Mesenteric fat pad (tissue), 1 donor: ENCODE measurements at places on chromosomes 7 and 10. TPM values are rescaled to one million over a fixed set of nuclear protein-coding genes. Genes with fewer than 3 reads are reported as not detected.

DNA sequence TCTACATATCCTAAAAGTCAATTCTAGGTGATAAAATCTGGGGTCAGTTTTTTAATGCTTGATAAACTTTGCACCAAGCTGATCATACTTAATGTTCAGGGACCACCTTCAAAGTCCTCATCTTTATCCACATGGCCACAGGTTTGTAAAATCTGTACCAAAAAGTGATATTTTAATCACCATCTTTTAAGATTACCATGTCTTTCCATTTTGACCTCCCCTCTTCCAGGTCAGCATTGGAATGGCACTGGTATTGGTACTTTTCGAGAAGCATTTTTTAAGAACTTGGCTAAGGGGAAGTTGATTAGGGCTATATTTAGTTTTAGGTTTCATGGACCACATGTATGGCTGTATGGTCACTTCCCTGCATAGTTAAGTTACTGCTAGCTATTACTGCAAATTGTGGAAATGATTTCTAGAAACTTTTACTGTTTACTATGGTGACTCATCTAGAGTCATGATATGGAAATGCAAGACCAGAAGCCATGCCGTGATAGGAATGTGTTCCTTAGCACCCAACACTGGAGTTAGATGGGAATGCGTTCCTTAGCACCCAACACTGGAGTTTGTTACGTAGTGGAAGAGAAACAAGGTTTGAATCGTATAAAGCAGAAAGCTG, 50.8 kb upstream of the ABLIM1 start:
- DNase-seq, result no peak

DNA sequence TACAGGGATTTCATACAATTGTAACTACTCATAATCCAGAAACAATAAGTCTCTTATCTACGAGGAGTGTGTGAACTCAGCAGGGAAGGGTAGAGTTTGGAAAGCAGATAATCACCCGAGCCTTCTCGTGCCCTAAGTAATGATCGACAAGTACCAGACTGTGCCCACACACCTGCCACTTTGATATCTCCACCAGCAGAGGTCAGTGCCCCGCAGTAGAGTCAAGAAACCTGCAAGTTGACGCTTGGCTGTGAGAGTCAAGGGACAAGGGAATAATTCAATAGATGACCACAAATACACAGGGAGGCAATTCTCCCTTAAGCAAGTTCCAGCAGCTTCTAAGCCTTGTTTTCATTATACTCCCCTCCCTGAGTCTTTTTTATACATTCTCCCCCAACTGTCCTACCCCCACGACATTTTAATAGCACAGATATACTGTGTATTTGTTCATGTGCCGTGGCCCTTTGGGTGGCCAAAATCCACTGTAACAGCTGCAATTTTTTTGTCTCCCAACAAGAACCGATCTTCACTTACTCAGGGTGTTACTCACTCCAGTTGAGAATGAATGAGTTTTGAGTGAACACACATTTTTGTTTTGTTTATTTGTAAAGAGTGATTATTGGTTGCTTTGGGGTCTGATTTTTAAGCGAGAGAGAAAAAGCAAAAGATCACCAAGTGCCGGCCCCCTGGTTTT, 106.9 kb upstream of the RHEB start:
- DNase-seq, result no peak

DNA sequence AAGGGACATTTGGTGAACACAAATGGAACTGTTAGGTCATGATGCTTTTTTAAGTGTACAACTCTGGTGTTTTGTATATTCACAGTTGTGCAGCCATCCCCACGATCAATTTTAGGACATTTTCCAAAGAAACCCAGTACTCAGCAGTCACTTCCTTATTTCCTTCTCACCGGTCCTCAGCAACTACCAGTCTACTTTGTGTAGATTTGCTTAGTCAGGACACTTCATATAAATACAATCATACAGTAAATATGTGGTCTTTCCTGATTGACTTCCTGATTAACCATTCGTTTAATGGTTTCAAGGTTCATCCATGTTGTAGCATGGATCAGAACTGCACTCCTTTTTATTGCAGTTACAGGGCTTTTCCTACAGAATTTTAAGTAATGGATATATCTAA, 14.4 kb downstream of the SGPL1 start:
- DNase-seq, result no peak

- no peak for DNase-seq
Measured at GRCh38 chr10:114808982-114809381, 12.6 kb upstream of the FHIP2A start.

DNA sequence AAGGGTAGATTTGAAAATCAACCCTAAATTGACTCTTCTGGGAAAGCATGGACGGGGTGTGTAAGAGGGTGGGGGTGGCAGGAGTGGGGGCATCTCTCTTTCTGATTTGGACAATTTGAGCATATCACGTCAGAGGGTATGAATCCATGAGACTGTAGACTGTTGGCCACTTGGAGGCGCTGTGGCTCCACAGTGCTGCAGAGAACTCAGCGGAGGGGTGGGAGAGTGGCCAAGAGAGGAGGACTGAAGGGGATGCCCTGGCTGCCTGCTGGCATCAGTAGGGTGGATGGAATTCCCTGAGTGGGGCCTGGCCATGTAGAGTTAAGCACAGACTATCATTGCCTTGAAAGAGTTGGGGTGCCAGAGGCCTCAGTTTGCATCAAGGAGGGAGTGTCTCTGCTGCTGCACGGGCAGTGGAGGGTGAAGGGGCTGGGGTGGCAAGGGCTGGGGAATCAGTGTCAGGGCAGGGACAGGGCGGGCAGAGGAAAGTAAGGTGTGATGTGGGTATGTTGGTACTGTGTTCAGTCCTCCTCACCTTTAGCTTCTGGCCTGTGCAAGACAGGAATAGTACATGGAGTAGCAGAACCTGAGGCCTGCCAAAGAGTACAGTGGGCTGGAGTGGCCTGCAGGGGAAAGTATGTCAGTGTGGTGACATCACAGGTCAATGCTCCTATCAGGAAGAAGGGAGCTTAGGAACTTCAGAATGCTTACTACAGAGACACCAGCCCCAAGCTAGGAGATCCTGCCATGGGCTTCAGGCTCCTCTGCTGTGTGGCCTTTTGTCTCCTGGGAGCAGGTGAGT, 133.5 kb upstream of the PRSS58 start:
- DNase-seq, result no peak

DNA sequence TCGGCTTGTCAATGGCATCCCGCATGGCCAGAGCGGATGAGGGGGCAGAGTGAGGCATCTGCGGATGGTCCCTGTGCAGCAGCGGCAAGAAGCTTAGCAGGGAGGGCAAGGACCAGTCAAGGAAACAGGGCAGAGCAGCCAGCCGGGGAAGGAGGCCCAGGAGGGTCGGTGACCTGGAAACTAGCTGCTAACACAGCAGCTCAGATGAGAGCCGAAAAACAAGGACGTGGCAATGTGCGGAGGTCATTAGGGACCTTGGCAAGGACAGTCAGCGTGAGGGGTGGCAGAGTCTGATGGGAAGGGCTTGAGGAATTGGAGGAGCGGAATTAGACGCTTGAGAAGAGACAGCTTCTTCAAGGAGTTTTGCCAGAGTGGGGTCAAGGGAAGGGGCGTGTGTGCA, 20.1 kb upstream of the SH2B2 start:
- DNase-seq, result no peak

DNA sequence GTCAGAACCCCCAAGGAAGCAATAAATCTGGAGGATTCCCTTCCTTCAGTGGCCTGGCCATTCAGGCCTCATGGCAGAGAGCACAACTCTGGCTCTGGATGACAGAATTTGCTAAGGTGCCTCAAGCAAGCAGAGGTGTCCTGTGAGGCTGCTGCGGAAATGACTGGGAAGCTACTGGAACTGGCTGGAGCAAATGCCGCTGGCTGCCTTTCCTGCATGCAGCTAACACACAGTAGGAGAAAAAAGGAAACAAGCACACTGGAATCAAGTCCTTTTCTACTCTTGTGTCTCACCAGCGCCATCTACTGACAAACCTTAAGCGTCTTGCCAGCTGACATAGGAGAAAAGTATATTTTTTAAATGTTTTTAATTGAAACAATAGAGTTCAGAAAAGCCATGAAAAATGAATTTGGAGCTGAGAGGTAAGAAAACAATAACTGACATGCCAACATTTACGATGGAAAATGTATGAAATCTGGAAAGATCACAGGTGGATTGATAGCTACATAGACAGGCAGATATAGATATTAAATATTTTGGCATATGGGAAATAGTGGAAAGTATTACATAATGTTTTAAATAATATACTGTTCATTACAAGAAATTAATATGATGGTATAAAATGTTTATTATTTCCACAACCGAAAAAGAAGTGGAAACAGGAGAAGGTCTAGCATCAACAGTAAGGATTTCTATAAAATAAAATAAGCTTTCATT, 951.6 kb downstream of the ANKRD7 start:
- no peak for DNase-seq

DNA sequence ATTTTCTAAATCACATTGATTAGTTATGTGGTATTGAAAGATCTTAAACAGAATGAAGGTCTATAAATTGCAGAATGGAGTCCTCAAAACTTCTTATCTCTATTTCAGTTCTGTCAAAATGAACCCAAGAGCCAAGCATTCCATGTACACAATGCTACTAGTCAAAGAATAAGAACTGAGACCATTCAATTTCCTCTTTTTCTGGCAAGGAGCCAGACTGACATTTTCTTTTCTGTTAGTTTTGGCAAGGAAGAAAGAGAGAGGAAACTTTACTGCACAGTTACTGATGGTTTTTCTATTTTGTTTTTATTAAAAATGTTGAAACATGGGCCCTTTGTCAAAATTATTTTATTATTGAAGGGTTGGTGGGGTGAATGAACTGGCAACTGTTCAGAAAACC, 181.8 kb upstream of the FERD3L start:
- DNase-seq, result no peak

DNA sequence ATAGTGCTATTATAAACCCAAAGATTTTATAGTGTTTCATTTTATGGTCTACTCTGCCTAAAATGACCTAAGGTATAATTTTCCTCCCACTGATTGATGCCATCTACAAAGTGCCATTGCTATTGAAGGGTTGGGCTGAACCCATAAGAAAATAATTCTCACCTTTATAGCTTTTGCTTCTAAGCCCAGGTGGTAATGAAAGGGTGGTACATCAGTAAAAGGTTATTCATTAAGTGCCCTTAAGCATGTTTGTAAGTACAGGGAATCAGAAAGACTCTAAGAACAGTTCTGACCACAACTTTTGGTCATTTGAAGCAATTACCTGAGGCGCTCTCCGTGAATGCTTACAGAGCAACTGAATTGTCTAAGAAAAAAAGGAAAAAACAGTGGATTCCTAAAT, 1247.3 kb downstream of the NXPH1 start:
- no peak for DNase-seq

DNA sequence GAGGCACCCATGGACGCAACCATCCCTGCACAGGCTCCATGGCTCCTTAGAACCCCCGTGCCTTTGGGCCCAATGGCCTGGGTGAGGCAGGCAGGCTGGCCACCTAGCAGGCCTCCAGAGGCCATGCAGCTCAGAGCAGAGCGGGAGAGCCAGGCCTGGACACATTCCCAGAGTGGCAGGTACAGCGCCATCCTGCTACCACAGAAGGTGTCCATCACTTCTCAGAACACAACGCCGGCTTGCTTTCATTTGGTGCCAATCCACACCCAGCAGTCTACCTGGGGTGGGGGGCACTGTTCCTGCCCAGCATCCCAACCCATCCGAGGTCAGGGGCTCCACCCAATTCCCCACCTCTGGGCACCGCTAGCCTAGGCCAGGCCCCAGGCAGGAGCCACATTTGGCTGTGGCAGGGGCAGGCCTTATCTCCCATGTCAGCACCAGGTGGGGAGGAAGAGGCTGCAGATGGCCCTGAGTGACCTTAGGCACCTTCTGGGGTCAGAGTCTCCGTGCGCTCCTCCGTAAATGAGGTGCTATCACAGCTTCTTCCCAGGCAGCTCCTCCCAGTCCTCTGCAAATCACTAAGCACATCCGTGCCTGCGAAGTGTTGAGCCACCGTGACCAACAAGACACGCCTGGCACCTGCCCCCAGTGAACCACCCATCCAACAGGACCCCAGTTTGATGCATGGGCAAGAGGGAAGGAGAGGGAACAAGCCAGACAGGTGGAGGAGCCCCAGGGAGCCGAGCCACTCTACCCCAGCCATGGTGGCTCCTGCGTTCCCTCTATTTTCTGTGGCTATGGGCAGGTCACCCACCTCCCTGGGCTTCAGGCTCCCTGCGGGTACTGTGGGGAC, 14.2 kb downstream of the KCNH2 start:
- no peak for DNase-seq

DNA sequence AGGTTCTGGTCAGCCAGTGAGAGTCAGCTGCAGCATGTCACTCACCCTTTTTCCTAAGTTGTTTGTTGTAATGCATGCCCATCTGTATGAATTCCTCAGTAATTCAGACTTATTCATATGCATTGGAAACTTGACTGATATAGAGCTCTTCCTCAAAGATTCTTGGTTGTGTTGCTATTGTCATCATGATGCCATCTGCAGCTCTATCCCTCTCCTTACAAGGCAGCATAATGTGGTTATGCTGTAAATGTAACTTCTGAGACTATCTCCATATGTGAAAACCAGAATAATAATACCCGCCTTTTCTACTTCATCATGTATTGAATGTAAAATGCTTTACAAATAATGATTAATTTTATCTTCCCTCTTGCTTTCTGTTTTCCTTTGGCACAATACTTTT, 252.6 kb upstream of the MTPN start:
- DNase-seq, result no peak

- DNase-seq, result no peak
Measured at GRCh38 chr7:8436965-8437364, 3.6 kb downstream of the NXPH1 start.

- no peak for DNase-seq
Measured at GRCh38 chr10:99506416-99506815, 26.3 kb upstream of the NKX2-3 start.

DNA sequence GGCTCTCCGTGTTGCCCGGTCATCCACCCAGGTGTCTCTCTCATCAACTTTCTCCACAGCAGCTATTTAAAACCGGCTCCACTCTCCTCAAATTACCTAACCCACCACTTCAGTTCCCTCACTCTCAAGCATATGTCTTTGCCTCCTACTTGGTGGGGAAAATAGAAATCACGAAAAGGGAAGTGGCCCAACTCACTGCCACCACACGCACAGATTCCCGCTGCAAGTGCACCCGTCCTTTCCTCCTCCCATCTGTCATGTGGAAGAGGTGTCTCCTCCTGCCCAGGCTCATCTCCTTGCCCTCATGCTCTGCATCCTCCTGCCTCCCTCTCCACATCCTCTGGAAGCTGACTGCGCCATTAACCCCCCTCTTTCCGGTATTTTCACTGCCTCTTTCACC, 80.8 kb upstream of the MKX start:
- DNase-seq, result no peak

- no peak for DNase-seq
Measured at GRCh38 chr7:82049442-82049841, 279.6 kb upstream of the HGF start.

- no peak for DNase-seq
Measured at GRCh38 chr7:128783143-128783861, 7.7 kb upstream of the OPN1SW start.

GRCh38 chr10:48399056-48399541, 92.6 kb downstream of the MAPK8 start:
- DNase-seq, result no peak

Gene TSPAN13
- total RNA-seq, result 49.9 TPM

Gene IRF5
- 17.3 TPM for total RNA-seq

Gene SSC4D
- total RNA-seq, result 3.7 TPM

Gene ASAH2
- 2.4 TPM for total RNA-seq

Gene ASB10
- not detected for total RNA-seq

Gene UPK3B
- 1.9 TPM for total RNA-seq

Gene FKBP9
- 113 TPM for total RNA-seq

Gene BNIP3
- total RNA-seq, result 63.1 TPM

Gene AGR2
- 0.29 TPM for total RNA-seq

Gene ZNF804B
- not detected for total RNA-seq
